Ureter (tissue), 1 donor: ENCODE measurements at places on chromosomes 3 and 15. TPM values are rescaled to one million over a fixed set of nuclear protein-coding genes. Genes with fewer than 3 reads are reported as not detected.

The UQCC5 gene
- 27.2 TPM for total RNA-seq

The RBP2 gene
- total RNA-seq = not detected

The ARGFX gene
- not detected for total RNA-seq

The ISL2 gene
- total RNA-seq = 0.62 TPM

The LEKR1 gene
- 3.5 TPM for total RNA-seq
